SK-N-SH treated with all-trans-retinoic acid at 6 μM for 48 hours (cell line): ENCODE measurements at places on chromosomes 11 and 22.

- ATAC-seq: no peak
Observed at GRCh38 chr11:129972611-129973010, 30.0 kb downstream of the PRDM10 start.

DNA sequence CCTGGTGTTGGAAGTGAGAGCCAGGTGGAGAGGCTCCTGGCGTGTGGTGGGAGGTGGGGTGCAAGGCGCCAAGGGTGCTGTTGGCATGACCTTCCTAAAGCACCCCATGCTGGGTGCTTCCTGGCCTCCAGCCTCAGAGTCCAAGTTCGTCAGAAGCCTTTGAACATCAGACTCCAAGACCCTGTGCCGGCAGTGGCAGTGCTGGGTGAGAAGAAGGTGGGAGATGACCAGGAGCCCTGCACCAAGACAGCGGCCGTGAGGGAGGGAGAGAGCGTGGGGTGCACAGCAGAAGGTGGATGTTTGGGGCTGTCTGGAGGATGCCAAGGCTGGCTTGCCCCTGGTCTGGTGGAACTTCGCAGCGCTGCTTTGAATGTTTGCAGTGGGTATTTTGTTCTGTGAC lies 29.7 kb upstream of the PARVB start:
- no peak for ATAC-seq

- ATAC-seq: no peak
Observed at GRCh38 chr11:82969811-82970210, 68.3 kb downstream of the DDIAS start.

GRCh38 chr11:44565953-44566949 lies 788 bp downstream of the CD82 start:
- ATAC-seq: no peak

GRCh38 chr11:2745511-2745910 lies 45.7 kb upstream of the KCNQ1OT1 start:
- ATAC-seq: no peak

DNA sequence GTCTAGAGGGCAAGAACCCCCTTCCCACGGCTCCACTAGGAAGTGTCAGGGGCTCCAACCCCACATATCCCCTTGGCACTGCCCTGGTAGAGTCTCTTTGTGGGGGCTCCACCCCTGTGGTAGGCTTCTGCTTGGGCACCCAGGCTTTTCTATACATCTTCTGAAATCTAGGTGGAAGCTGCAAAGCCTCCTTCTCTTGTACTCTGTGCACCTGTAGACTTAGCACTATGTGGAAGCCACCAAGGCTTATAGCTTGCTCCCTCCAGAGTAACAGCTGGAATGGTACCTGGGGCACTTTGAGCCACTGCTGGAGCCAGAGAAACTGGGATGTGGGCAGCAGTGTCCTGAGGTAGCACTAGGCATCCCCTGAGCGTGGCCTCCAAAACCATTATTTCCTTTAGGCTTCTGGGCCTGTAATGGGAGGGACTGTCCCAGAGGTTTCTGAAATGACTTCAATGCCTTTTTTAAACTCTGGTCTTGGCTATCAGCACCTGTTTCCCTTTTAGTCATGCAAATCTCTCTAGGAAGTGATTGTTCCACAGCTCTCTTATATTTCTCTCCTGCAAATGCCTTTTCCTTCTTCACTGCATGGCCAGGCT lies 68.4 kb downstream of the TRAF6 start:
- no peak for ATAC-seq

- no peak for ATAC-seq
Observed at GRCh38 chr22:42742940-42743339, 22.3 kb upstream of the A4GALT start.

DNA sequence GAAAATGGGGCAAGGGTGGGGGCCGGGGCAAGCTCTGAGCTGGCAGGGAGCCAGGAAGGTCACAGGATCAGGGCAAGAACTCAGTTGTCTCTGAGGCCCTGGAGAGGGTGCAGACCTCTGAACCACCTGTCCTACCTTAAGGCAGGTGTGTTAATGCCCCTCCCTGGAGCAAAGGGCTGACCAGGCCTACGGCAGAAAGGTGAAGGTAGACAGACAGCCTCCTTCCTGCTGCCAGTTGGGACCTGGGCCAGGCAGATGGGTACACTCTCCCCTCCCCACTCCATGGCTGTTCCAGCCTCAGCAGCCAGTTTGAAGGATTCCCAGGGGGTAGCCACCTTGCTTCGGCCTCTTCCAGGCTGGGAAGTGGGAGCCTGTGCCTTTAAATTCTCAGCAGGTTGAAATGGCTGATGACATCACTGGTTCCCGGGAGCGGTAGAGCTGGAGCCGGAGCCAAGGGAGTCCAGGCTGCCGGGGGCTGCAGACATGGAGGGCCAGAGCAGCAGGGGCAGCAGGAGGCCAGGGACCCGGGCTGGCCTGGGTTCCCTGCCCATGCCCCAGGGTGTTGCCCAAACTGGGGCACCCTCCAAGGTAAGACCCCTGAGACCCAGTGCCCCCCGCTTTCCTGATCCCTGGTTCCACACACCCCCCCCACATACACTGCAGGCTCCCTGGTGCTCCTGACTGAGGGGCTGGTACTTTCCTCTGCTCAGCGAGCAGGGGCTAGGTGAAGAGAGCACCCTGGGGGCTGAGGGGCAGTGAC lies at the start of gene INPP5J:
Gene INPP5J, plus strand, starts transcription at position 435 of the 760 bp plus-strand sequence. Its CDS starts 49 bp downstream, at position 484.
- peak; percentile 97 for ATAC-seq

- ATAC-seq: no peak
Observed at GRCh38 chr11:931385-931784, 5.7 kb downstream of the AP2A2 start.

- ATAC-seq: peak; percentile 85
Observed at GRCh38 chr11:36775130-36775529, 177.1 kb upstream of the RAG2 start.

- no peak for ATAC-seq
Observed at GRCh38 chr11:118102721-118103261, 16.0 kb upstream of the SMIM35 start.

GRCh38 chr11:7955191-7955590 lies 10.1 kb downstream of the NLRP10 start:
- ATAC-seq: no peak

GRCh38 chr22:32761251-32761903 lies 40.1 kb upstream of the TIMP3 start:
- no peak for ATAC-seq

DNA sequence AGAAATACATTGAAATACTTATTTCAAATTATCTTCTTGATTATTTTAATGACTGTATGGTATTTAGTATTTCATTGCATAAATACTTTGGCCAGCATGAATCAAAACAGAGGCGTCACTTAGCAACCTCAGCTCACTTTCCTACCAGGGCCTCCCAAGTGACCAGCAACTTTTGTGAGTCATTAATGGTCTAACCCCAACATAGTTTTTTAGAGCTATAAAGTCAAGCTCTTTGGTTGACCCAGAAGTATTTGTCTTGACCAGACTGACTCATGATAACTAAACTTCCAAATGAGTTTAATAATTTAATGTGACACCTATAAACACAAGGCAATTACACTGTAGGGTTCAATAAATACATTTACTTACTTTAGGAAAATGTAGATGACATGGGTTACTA lies 27.9 kb upstream of the RBMXL2 start:
- no peak for ATAC-seq

DNA sequence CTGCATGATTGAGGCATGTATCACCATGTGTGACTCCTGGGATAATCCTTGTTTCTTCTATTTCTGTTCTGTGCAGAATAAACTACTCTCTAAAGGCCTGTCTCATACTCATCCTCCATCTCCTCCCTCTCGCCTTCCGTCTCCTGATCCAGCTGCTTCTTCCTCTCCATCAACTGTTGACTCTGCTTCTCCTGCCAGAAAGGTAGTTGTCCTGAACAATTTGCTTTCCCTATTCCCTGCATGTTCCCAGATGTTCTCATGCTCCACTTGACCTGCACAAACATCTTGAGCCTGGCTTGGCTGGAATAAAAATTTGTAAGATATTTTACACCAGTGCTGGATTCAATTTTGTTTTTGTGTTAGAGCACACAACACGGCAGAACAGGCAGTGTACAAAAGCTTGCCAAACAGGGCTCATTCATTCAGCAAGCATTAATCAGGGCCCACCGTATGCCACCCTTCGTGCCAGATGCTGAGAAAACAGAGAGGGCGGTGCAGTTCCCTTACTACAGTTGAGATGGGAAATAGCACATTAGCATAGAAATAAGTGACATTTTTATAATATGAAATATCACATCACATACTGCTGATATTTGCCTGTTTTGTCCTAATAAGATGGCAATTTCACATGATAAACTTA lies 133.3 kb upstream of the PARVA start:
- no peak for ATAC-seq

- peak; percentile 9 for ATAC-seq
Observed at GRCh38 chr11:61967924-61968757, 707 bp upstream of the FTH1 start.

DNA sequence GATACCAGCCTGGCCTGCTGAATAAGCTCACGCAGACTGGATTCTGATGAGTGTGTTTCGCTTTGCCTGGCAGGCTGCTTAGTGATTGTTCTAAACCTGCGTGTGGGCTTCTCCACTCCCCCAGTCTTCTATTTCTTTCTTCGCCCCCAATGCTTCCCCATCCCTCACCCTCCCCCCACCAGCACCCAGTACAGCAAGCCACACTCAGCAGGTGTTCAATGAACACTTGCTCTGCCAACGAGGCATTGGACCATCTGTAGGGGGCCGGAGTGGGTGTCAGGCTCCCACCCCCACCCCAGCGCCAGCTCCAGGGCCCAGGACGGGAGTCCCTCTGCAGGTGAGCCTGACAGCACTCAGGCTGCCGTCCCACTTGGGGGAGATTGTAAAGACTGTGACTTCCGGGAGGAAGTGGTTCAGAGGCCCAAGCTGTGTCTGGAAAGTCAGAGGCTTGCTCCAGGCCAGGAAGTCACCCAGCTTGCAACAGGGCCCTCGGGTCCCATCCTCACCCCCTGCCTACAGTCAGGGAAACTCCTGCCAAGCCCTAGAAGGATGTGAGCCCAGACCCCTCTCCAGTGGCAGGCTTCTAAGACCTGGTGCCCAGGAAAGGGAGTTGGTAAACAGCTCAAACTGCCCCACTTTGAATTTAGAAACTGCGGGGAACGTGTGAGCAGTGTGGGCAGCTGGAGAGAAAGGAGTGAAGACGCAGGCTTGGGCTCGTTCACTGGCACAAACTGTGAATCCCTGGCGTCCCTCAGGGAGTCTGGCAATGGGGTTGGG lies 66.3 kb upstream of the PRDM11 start:
- no peak for ATAC-seq

GRCh38 chr22:48500471-48501230 lies 1327.0 kb downstream of the BRD1 start:
- ATAC-seq: no peak

DNA sequence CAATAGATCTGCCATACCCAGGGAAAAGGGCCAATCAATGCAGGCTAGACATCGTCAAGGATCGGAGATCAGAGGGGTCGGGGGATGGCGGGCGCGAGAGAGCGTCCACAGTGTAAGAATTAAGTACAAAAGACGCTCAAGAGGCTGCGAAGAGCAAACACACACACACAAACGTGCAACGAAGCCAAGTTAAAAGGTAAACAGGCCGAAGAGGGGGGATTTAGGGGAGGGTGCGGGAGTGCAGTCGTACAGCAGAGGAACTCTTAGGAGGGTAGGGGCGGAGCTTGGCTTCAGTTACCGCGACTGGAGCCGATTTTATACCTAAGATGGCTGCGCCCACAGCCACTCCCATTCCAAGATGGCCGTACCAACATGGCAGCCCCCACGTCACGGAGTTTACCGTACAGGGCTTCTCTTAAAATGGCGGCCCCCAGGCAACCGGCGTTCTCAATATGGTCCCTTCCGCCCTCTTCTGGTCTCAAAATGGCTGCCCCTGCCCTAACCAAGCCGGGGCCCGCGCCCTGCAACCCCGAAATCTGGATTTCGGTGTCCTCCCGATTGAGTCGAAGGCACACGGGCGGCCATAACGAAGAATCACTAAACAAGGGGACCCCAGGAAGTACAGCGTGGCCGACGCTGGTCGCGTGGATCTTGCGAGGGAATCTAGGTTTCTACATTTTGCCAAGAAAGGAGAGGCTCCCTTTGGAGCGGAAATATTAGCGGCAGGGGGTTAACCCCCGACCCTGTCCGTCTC lies 1.9 kb downstream of the GNG3 start:
- peak; percentile 75 for ATAC-seq

DNA sequence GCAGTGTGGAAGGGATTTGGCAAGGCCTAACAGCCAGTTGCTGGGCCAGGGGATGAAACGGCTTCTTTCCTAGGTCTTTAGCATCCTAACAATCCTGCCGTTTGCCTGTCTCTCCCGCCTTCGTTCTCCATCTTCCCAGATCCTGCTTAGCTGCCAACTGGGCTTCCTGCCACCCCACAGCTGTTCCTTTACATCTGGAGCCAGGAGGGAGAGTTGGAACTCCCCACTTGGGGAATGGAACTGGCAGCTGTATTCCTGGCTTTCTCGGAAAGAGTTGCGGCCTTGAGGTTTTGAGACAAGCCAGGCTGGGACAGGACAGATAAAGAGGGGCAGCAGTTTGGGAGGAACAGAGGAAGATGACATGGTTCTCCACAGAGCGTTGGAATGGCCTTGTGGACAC lies 59.6 kb downstream of the ST3GAL4 start:
- ATAC-seq: no peak

DNA sequence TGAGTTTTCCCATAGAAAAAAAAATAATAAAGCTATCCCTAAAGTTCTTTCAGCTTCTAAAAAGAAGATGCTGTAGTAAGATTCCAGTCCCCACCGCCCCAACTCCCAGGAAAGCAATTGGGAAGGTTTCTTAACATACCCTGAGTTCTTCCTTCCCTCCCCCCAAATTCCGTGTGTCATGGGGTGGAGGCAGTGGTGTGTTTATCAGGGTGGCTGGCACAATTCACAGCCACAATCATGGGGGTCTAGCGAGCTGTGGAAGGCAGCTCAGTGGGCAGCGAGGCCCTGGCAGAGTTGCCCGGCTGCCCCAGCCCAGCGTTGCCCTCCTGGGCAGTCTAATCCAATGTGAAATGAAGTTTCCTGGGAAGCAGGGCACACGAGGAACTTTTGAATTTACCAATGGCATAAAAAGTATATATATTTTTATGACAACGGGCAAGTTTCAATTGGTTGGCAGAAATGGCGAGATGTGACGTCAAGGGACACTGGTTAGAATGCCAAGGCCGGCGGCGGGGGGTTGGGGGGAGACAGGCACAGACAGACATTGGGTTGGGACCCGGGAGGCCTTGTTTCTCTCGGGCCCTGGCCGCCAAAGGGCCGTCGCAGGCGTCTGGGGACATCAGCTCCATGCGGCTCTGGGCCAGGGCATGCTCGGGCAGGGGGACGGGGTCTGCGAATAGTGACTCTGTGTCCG lies 80.7 kb upstream of the PPARA start:
- peak; percentile 52 for ATAC-seq

DNA sequence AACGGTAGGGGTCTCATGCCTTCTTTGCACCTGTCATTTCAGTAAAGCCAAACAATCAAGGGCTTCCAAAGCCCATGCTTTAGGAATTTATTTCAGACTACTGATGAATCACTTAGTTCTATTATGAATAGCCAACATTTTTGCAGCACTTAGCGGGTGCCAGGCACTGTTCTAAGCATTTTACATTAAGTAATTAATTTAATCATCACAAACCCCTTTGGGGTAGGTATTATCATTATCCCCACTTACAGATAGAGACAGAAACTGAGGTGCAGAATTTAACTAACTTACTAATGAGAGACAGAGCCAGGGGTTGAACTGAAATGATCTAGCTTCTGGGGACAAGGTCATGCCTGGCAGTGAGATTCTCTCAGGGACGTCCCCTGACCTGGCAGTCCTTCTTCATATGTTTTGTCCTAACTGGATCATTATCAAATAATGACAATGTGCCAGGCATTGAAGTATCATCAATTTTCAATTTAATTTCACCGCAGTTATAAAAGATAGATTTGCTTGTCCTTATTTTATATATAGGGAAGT lies 31.7 kb upstream of the NAV2 start:
- ATAC-seq: peak; percentile 23; the same call in 2 of the 3 replicates

GRCh38 chr11:96037405-96037949 lies 113.6 kb upstream of the MTMR2 start:
- ATAC-seq: peak; percentile 33; the same call in 1 of the 3 replicates
